ENCODE measurements at places on chromosomes 5 and 9.

- no peak for DNase-seq
Measured at GRCh38 chr5:150734579-150735384, 24.0 kb downstream of the DCTN4 start.

- no peak for DNase-seq
Measured at GRCh38 chr5:963673-964531, 44.7 kb upstream of the NKD2 start.

DNA sequence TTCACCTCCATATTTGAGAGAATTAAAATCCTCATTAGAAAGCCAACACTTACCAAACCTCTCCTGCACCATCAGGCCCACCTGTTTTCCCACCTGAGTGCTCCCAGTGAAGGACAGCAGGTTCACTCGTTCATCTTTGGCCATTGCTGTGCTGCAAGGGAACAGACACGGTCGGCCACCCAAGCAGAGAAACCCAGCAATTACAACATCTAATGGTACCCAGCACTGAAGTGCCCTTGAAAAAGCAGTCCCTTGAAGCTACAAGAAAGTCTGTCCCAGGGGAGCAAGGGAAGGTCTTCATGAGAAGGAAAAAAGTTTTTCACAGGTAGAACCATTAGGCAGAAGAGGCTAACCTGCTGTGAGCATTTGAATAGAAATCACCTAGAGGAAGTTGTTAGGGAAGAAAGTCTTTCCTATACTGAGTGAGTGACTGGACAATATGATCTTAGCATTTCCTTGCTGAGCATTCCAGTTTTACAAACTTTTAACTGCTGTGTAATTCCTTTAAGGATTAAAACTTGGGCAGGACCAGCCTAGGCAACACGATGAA, 26.7 kb downstream of the ALDH7A1 start:
- no peak for DNase-seq

GRCh38 chr5:168819004-168819621, 239.9 kb upstream of the PANK3 start:
- DNase-seq, result no peak

DNA sequence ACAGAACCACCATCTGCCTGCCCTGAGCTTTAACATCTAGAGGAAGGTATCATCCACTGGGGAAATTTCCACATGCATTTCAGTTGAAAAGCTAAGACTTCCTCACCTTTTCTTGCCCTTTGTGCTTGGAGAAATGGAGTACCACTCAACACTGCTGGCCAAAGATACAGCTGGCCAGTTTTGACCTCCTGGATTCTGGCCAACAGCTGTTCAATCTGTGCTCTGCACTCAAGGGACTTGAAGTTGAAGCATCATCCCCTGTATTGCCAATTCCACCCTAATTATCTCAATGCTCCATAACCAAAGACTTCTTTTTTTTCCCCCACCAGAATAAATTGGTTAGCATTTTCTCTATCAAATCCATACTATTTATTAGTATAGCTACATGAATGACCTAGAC, 70.4 kb upstream of the PRDM9 start:
- no peak for DNase-seq

DNA sequence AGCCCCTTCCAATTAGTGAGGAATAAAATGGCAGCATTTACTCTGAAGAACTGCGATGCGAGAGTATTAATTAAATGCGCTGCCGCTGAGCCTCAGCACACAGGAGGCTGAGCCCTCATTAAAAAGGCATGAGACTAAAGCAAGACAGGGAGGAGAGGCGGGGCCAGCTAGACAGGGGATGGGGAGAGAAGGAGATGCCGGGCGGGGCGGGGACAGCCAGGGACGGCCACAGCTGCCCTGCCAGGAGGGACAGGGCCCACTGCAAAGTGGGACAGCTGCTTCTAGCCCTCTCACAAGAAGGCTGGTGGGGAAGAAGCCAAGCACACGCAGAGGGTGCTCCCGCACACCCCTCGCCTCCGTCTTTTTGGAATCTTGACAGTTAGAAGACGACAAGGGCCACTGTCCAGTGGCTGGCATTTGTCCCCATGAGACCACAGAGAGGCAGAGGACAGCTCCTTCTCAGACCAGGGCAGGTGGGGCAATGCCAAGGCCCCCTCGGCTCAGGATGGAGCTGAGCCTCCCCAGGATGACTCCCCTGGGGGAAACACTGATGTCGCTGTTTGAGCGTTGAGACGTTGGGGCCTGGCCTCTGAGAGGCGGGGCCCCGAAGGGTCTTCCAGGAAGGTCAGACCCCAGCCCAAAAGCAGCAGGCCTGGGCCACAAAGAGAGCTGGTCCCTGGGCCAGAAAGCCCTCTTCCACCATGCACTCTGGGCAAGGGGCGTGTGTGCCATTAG, 26.9 kb downstream of the ADAMTS2 start:
- DNase-seq, result no peak

DNA sequence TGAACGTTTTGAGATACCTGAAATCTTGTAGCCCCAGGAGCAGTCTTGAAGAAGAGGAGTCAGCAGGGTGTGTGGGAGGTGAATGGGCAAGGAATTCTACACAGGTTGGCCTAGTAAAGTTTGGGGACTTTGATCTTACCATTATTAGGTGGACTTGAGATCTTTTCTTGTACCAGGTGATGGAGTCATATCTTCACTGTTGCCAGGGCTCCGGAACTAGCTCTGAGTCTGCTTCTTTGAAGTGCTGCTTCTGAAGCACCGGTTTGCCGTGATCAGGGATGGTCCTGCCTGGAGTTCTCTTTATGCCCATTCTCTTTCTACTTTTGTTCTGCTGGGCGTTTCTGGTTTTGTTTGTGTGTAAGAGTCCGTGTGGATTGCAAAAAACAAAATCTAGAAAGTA, 27.4 kb downstream of the RCL1 start:
- DNase-seq, result no peak

DNA sequence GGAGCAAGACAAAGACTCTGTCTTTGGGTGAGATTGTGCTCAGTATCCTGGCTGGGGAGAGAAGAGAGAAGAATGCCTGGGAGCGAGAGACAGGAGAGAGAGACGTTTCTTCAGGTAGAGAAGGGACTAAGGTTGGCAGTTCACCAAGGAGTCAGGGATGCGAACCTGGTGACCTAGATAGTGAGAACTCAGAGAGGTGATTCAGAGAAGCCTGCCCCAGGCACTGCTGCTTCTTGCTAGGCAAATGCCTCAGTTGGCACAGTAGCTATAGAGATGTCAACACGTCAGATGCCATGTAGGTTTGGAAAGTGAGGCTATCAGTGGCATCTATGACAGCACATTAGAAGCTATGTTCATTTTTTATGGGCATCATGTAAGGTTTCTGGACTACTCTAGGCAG, 231.6 kb upstream of the VLDLR start:
- DNase-seq, result no peak

- DNase-seq, result no peak
Measured at GRCh38 chr5:55446640-55447351, 88.0 kb downstream of the PLPP1 start.

GRCh38 chr5:166672431-166672830, 1619.0 kb upstream of the WWC1 start:
- no peak for DNase-seq

DNA sequence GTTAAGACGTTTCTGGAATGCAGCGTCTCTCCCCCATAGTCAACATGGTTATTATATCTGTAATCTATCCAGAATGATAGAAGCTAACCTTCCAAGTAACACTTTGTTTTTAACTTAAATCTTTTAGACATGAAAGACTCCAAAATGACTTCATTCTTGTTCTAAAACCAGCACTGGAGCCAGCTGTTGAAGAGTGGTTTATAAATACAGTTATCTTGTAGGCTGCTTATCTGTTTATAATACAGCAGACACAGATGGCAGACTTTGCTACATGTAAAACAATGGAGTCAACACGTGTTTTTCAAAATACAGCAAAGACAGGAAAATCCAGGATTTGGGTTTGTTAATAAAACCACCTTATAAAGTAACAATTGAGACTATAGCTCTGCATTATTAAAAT, 48.8 kb upstream of the RETREG1 start:
- no peak for DNase-seq

Measured in activated CD4-positive, CD25-positive, alpha-beta regulatory T cell (primary cell).